MV-4-11 (cell line): ENCODE measurements at places on chromosomes 2 and 18.
A peak's percentile ranks its signal among the peaks of the same experiment; 100 is the strongest.

- no peak for DNase-seq
Measured at GRCh38 chr2:73333564-73333963, 40.2 kb upstream of the EGR4 start.

- no peak for DNase-seq
Measured at GRCh38 chr2:219465659-219466561, 31.3 kb downstream of the SPEG start.

DNA sequence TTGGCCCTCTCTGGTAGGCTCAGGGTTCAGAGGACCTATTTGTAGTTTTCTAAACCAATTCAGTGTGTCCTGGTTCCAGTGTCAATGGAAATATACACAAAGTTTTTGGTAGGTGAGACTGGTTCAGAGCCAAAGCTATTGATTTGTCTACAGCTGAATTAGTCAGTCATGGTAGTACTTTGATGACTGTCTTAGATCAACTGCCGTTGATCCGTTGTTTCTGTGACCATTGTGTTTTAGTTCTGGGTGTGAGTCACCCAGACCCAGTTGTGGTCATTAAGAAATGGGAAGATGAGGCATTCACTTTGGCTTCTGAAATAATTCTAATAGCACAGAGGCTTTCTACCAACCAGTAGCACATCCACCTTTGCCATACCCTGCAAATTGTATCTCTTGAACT lies 16.0 kb upstream of the RPE start:
- DNase-seq = peak; percentile 64

GRCh38 chr2:49162151-49162550 lies 7.8 kb upstream of the FSHR start:
- no peak for DNase-seq

GRCh38 chr2:199663157-199663556 lies 187.8 kb downstream of the FTCDNL1 start:
- DNase-seq = peak; percentile 74

GRCh38 chr2:204842661-204843485 lies 297.6 kb downstream of the PARD3B start:
- no peak for DNase-seq

DNA sequence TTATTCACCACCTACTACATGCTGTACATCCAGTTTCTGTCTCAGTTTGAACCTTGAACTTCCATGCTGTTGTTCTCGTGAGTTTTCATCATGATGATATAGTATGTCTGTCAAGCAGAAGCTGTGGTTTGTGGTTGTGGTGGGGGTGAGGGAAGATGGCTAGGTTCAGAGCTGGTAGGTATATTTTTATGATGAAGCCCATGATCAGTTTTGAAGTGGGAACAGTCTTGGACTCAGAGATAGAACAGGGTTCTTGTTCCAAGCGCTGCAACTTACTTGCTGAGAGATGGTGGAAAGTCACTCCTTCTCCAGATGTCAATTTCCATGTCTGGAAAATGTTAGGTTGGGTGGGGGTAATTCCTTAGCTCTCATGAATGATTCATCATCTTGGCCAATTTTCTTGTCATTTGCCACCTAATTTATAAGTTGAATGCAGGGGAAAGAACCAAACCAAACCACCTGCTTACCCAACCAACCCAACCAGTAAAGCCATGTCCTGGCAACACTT lies 21.6 kb downstream of the PMAIP1 start:
- peak; percentile 90 for DNase-seq

DNA sequence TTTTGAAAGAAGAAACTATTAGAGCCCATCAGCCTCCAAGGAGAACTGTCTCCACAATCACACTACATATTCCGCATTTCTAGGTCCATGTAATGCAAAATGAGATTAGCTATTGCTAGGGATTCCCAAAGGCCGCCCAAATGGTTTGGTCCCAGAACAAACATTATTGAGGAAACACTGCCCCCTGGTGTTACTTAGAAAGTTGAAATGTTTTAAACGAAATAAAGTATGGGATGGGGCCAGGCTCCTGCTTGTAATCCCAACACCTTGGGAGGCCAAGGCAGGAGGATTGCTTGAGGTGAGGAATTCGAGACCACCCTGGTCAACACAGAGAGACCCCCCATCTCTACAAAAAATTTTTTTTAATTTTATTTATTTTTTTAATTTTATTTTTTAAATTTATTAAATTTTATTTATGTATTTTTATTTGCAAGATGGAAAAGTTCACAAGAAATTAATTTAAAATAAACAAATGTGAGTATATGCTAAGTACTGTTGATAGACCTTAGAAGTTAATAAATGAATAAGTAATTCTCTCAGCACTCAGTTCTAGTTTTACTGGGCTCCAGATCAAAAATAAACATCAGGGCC lies 5.5 kb downstream of the NHEJ1 start:
- peak; percentile 59 for DNase-seq

DNA sequence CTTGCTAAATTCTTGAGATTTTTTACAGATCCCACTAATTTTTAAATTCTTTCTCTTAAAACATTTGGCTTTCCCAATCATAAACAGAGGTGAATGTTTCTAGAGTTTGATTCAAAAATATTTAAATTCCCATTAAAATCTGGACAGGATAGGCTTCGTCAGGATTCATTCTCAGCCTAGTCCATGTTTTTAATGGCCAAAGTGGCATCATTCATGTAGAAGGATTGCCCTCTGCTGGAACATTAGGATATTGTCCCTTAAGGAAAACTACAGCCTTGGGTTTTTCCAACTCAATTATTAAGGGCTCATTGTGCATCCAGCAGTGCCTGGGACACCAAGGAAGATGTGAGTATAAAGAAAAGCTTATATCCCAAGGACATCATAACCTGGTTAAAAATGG lies 71.7 kb downstream of the TPGS2 start:
- peak; percentile 25 for DNase-seq

DNA sequence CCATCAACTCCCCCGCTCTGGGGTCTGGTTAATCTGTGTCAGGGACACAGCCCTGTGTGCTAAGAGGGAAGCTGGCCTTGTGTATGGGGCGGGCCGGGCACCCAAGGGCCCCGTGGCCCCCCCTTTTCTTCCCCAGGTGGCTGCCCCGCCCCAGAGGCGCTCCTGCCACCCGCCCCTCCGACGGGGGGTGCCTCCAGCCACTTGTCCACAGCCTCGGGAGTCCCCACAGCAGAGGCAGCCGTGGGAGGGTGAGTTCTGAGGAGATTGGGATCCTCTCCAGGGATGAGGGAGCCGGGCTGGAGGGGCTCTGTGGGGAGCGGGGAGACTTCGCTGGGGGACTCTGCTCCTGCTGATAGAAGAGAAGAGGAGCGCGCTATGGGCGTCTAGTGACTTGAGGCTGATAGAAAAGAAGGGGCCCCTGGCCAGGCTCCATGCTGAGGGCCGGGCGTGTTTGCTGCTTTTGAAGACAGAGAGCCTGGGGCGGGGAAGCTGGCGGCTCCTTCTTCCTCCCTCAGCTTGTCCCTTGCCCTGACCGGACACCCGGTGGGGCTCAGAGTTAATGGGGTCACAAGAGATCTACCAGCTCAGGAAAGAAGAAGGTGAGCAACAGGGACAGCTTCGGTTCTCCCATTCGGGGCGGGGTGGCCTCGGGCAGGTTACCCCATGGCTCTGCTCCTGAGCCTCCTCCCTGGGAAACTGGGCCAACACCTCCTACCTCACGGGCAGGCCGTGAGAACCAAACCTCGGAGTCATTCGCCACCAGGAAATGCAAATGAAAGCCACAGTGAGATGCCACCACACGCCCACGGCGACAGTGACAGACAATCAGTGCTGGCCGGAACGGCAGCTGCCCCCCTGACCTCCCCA lies 89.4 kb upstream of the TAF1B start:
- no peak for DNase-seq

- no peak for DNase-seq
Measured at GRCh38 chr2:37973615-37974353, 48.7 kb downstream of the RMDN2 start.
